Testis (tissue), 5 donors: ENCODE measurements at places on chromosomes 4 and X. TPM values are rescaled to one million over a fixed set of nuclear protein-coding genes. Genes with fewer than 3 reads are reported as not detected.

- DNase-seq: no peak
These were observed 42.9 kb downstream of the ATXN3L start for GRCh38 chrX:13276991-13277390.

DNA sequence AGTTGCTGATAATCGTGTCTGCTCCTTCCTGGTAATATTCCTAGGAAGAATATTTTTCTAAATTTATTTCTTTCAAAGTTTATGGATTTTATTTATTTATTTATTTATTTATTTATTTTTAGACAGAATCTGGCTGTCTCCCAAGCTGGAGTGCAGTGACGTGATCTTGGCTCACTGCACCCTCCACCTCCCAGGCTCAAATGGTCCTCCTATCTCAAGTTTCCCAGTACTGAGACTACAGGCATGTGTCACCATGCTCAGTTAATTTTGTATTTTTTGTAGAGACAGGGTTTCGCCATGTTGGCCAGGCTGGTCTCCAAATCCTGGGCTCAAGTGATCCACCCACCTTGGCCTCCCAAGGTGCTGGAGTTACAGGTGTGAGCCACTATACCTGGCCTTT lies 48.9 kb downstream of the PDLIM5 start:
- no peak for DNase-seq

GRCh38 chr4:26723216-26723615 lies 137.4 kb upstream of the STIM2 start:
- no peak for DNase-seq

DNA sequence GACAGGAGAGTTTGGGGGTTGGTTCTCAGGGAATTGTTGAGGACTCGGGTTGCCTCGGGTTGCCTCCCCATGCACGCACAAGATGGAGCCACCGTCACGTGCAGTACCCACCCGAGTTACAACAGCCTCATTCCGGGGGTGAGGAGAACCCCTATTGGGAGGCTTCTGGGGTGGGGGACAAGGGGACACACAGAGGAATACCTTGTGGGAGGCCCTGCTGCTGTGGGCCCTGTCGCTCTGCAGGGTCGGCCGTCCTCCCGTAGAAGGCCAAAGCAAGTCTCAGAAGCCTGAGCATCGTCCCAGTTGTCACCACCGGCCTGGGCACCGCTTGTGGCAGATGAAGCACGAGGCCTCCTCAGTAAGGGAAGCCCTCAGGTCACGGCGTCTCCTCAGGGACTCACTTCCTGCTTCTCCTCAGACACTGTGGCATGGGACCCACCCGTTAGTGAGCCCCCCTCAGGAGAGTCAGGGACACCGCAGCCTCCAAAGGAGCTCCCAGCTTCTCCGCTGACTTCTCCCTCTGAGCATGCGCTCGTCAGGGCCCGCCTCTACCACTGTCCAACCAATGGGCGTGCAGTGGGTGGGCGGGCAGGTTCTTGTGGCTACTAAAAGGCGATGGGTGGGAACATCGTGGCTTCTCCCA lies at the start of gene CT55:
CT55 (minus strand) TSS at position 522 of the 643 bp plus-strand sequence; CDS start at position 295, 227 bp downstream.
- DNase-seq: peak; percentile 31

GRCh38 chr4:131063878-131064277 lies 1967.9 kb downstream of the C4orf33 start:
- no peak for DNase-seq

GRCh38 chr4:15610855-15611254 lies 44.3 kb downstream of the FBXL5 start:
- no peak for DNase-seq

DNA sequence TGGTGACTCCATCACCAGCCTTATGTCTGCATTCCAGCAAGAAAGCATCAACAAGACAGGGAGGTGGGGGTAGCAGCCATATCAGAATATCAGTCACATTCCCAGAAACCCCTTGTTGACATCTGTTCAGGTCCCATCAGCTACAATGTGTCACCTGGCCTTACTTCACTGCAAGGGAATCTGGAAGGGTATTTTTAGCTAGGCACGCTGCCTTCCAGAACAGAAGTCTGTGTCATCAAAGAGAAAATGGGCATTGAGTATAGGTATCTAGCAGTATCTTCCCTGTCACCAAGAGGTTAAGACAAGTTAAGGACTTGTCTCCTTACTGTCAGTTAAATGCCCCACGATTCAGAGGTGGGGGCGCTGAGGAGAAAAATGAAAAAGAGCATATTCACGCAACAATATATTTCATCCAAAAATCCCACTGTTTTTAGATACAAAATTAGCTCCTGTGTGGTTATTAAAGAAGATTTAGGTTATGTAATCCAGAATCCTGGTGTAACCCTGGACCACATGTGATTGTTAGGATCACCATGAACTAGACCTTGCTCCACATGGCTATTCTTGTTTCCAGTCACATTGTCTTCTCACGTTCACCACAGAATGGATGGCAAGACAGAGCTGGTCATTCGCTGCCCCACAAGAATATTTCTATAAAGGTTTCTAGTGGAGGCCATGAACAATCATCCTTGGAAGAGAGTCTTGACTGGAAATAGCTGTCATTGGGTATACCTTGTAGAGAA lies 60.0 kb upstream of the PDHA1 start:
- no peak for DNase-seq

- no peak for DNase-seq
These were observed 108.0 kb downstream of the KDR start for GRCh38 chr4:55017406-55017805.

DNA sequence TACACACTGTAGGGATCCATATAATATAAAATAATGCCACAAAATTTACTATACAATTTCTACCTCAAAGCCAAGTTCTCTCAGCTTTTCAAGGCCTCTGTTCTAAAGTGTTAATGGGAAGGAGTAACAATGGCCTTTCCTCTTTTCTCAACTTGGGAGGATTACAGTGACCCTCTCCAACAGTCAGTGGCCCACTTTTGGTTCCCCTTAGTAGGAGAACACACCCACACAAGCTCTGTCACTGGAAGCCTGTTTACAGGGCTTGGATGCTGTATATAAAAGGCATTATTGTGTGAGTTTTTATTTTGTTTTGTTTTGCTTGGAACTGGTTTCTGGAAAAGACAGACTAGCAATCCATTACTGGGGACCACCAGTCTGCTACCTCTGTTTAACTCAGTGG lies 1.8 kb downstream of the ARHGEF6 start:
- no peak for DNase-seq

- DNase-seq: no peak
These were observed 67.2 kb downstream of the TMEM131L start for GRCh38 chr4:153533387-153533786.

GRCh38 chr4:82519072-82519471 lies 42.7 kb downstream of the TMEM150C start:
- no peak for DNase-seq

DNA sequence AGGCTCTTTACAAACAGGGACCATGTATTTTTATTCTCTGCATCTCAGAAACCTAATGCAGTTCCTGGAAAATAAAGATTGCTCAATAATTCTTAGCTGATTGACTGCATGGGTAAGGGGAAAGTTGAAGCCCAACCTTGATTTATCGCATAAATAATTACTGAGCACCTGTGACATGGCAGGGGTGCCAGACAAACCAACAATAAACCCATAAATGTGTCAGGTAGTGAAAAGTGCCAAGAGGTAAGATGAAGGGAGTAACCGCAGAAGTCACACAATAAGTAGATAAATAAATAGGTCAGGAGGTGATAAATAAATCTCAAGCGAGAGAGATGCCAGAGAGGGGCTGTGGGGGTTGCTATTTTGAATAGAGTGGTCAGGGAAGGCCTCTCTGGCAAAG lies 20.1 kb upstream of the AP1S2 start:
- no peak for DNase-seq

- DNase-seq: no peak
These were observed 106.5 kb downstream of the ATP11C start for GRCh38 chrX:139826065-139827044.

DNA sequence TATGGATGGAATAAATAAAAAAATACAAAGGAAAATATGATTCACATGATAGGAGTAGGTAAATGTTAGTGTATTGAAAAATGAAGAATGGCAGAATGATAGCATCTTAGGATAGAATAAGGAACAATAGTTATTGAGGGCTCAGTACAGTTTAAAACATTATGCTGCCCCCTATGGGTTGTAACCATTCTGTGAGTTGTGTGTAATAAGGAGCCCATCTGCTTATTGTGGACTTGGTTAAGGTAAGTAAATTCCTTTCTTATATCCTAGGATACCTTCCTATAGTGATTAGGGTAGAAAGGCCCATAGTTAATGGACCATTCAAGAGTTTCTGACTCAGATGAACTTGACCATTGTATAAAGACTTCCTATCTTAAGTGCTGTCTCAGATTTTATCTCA lies 195.8 kb downstream of the PDHA2 start:
- peak; percentile 42 for DNase-seq

GRCh38 chr4:8159537-8160232 lies 1.1 kb upstream of the ABLIM2 start:
- no peak for DNase-seq

DNA sequence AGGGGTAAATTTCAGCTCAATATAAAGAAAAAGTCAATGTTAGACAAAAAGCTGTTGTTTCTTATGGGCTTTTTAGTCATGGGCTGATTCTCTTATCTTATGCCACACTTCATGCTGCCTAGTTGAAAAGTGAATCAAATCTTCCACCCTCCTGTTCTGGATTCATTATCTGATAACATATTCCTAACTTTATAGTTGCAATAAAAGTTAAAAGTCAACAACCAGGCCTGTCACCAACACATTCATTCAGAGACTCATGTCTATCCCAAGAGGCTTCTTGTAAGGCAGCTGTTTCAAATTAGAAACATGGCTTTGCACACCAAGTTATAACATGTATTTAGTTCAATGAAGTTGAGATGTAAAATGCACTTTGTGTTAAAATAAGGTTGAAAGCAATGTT lies 243.8 kb downstream of the ADAMTS3 start:
- DNase-seq: no peak

DNA sequence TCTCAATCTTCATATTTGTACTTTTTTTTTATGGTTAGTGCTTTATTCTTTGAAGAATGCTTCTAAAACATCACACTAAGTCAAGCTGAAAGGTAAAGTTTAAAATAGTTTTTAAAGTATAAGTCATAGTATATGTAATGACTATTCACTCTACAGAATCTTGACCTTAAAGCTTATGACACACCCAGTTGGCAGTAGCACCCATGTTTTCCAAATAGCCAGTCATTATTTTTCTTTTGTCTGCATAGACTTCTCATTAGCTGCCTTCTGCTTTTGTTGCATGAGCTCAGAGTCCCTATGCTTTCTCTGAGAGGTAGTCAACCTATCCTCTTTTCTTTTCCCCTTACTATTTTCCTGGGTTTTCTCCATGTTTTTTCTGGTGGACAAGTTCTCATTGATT lies 231.5 kb downstream of the PCDH18 start:
- DNase-seq: no peak

DNA sequence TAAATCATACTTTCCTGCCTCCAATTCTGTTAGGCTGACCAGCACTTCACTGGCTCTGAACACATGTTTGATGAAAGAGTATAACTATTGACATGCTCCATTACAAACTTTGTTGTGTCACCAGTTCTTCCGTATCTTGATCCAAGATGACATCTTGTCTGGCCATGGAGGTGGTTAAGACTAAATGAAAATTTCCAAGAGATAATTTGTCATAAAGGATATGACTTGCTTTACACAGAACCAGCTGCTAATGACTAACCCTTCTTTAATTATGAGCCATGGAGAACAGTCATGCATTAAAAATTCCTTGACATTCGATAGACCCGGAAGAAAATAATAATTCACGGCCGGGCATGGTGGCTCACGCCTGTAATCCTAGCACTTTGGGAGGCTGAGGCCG lies 17.7 kb upstream of the N4BP2 start:
- no peak for DNase-seq

DNA sequence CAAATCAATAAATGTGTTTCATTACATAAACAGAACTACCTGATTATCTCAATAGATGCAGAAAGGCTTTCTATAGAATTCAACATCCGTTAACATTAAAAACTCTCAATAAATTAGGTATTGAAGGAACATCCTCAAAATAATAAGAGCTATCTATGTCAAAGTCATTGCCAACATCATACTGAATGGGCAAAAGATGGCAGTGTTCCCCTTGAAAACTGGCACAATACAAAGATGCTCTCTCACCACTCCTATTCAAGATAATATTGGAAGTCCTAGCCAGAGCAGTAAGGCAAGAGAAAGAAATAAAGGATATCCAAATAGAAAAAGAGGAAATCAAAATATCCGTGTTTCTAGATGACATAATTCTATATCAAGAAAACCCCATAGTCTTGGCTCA lies 466.4 kb downstream of the MAGEE1 start:
- no peak for DNase-seq

GRCh38 chrX:48890934-48891401 lies 6.6 kb downstream of the TIMM17B start:
- DNase-seq: no peak

GRCh38 chr4:184612074-184612473 lies 37.2 kb downstream of the CASP3 start:
- DNase-seq: no peak

DNA sequence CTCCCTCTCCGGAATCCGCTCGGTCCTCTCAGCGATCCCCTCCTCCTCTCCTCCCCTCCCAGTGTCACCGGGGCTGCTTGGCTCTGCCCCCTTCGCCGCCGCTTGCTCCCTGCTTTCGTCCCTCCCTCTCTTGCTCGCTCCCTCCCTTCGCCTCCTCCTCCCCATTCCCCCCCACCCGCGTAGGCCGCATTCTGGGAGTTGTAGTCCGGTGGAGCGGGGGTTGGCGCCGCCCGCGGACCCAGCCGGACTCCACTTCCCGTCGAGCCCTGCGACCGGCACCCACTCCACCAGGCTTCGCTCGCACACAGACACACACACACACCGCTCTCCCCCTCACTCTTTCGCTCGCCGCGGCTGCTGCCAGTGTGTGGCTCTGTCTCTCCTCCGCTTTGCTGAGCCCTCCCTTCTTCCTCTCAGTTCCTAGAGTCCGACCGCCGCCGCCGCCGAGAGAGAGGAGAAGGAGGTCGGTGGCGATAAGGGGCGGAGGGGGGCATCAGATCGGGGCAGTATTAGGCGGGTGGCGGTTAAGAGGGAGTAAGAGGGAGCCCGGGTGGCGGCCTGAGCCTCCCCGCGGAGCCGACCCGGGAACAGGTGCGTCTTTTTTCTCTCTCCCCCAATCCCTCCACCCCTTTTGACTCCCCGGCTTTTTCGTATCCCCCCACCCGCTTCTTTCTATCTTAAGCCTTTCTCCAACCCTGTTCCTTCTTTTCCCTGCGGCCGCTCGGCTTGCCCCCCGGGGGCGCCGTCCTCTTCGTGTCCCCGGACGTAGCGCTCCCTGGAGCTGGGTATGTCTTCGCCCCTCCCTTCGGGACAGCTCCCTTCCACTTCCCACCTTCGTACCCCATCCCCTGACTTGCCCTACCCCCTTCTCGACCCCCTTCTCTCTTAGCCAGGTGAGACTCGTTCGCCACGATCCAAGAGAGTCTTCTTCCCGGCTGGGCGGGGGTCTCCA lies at the start of gene BCORL1:
BCORL1 (plus strand) TSS at position 336 of the 952 bp plus-strand sequence. CDS start 22,597 bp downstream, outside the sequence.
- peak; percentile 92 for DNase-seq

- DNase-seq: no peak
These were observed 64.0 kb upstream of the VCX2 start for GRCh38 chrX:8235026-8235425.

FATE1 gene
- total RNA-seq: 890 TPM

CITED1 gene
- total RNA-seq: 593 TPM

UGT2A2 gene
- not detected for total RNA-seq

ESX1 gene
- total RNA-seq: 46.2 TPM

SHOX gene
- 0.06 TPM for total RNA-seq

EDNRA gene
- total RNA-seq: 9.4 TPM

GNRHR gene
- total RNA-seq: 0.16 TPM

NALF2 gene
- total RNA-seq: 3.7 TPM

DOK7 gene
- total RNA-seq: 29.5 TPM
